Type B pancreatic cell (in vitro differentiated cells): ENCODE measurements at places on chromosomes 13 and 19.

DNA sequence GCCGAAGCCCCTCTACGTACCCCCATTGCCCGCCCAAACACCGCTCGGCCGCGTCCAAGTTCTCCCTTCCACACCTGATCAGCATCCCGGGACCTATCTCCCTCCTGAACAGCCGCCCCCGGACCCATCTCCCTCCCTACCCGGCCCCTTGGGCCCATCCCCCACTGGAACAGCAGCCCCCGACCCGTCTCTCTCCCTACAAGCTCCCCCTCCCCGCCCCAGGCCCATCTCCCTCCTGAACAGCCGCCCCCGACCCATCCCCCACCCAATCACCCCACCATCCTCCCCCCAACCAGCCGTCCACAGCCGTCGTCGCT is 610 bp downstream of the ZSCAN1 start:
- peak overlapping the region; percentile 84 for H3K4me3 ChIP-seq
- H3K36me3 ChIP-seq, result peaks cover 9% of the 10 kb centered on the region
- peaks cover 3% of the 10 kb centered on the region for H3K4me1 ChIP-seq
- DNase-seq, result no peak
- H3K27ac ChIP-seq, result no peak overlapping the region
- H3K27me3 ChIP-seq, result no peaks in the 10 kb centered on the region

GRCh38 chr19:50943074-50943828 is 9.6 kb downstream of the KLK5 start:
- peaks cover 23% of the 10 kb centered on the region for H3K27me3 ChIP-seq
- H3K4me3 ChIP-seq, result no peak overlapping the region
- no peak for DNase-seq
- H3K36me3 ChIP-seq, result no peaks in the 10 kb centered on the region

GRCh38 chr19:1675633-1676350 is 23.4 kb upstream of the TCF3 start:
- H3K36me3 ChIP-seq, result no peaks in the 10 kb centered on the region
- no peak for DNase-seq
- no peak overlapping the region for H3K4me3 ChIP-seq

DNA sequence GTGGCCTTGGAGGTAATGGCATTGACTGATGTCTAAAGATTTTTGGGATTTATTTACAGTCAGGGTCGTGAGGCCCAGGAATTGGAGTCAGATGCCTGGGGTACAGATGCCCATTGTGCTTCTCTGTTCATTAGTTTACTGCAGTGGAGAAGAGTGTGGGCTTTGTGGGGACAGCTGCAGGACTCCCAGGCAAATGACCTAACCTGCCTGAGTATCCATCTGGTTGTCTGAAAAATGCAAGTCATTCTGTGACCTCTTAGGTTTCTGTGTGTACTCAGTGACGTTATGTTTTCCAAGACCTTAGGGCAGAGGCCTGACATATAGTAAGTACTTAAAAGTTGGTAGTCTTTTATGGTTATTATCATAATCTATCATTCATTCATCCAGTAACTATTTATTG is 60.5 kb downstream of the SPATA13 start:
- no peaks in the 10 kb centered on the region for H3K36me3 ChIP-seq
- peaks cover 25% of the 10 kb centered on the region for H3K4me1 ChIP-seq
- H3K27ac ChIP-seq, result peak overlapping the region; percentile 80
- no peaks in the 10 kb centered on the region for H3K27me3 ChIP-seq

DNA sequence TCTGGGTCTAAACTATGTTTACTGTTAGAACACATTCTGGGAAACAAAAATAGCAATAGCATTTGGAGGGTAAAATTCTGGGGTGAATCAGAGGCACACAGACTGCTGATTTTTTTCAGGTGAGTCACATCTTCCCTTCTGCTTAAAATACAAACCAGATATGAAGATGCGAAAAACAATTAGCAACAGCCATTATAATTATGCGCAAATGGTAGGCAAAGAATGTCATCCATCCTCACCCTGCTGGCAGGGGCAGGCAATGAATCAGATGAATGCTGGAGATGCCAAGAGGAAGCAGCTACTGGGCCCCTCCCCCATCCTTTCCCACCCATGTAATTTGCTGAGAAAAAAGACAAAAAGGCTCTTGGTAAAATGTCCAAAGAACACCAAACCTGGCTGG is 282.9 kb downstream of the KLF5 start:
- H3K27me3 ChIP-seq, result no peaks in the 10 kb centered on the region
- no peaks in the 10 kb centered on the region for H3K4me1 ChIP-seq
- no peaks in the 10 kb centered on the region for H3K36me3 ChIP-seq

DNA sequence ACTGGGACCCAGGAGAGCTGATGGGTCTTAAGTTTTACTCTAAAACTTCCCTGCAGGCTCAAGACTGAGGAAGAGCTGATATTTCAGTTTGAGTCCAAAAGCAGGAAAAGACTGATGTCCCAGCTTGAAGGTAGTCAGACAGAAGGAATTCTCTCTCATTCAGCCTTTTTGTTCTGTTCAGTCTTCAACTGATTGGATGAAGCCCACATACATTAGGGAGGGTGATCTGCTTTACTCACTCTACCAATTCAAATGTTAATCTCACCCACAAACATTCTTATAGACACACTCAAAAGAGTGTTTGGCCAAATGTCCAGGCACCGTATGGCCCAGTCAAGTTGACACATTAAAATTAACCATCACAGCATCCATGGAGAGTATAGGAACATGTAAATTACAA is 173.5 kb downstream of the KCNRG start:
- no peak overlapping the region for H3K4me3 ChIP-seq
- no peaks in the 10 kb centered on the region for H3K36me3 ChIP-seq
- H3K27ac ChIP-seq, result no peak overlapping the region

GRCh38 chr19:19338082-19338481 is 17.5 kb downstream of the MAU2 start:
- H3K27me3 ChIP-seq, result no peaks in the 10 kb centered on the region
- no peaks in the 10 kb centered on the region for H3K4me1 ChIP-seq

GRCh38 chr19:15431396-15432017 is 12.7 kb upstream of the AKAP8L start:
- peak overlapping the region; percentile 98 for H3K4me3 ChIP-seq
- peaks cover 2% of the 10 kb centered on the region for H3K36me3 ChIP-seq
- H3K27me3 ChIP-seq, result no peaks in the 10 kb centered on the region

DNA sequence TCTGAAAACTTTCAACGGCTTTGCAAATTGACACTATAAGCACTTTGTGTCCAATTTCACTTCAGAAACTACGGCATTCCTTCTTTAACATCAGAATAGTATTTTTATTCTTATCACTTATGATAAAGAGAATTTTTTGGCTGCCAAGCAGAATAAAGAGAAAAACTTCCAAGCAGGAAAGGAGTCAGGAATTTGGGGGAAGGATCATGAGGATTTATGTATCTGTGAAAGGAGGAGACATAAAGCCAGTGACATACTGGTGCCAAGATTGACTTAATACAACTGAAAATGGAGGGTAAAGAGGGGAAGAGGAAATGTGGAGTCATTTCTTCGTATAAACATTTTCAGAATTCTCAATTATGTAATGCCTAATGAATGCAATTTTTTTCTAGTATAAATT is 94.7 kb downstream of the RBM26 start:
- DNase-seq, result no peak
- peaks cover 3% of the 10 kb centered on the region for H3K36me3 ChIP-seq
- no peaks in the 10 kb centered on the region for H3K4me1 ChIP-seq
- no peak overlapping the region for H3K27ac ChIP-seq
- H3K27me3 ChIP-seq, result peaks cover 3% of the 10 kb centered on the region

DNA sequence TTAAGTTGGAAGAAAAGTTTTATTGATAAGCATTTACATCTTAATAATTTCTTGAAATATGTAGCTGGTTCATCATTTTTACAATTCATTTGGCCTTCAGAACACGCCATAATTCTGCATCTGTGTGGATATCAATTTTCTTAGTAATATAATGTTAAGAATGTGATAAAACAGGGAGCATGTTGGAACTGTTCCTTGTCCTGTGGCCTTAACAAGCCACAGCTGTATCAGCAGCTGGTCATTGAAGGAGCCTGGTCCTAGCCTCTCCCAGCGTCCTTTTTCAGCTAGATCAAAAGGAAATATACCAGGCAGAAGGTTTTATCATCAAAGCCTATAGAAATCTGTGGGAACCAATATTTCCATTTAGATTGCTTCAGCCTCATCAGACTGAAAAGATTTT is 421.8 kb downstream of the SPRY2 start:
- peaks cover 26% of the 10 kb centered on the region for H3K4me1 ChIP-seq
- H3K4me3 ChIP-seq, result no peak overlapping the region
- no peaks in the 10 kb centered on the region for H3K36me3 ChIP-seq
- no peak overlapping the region for H3K27ac ChIP-seq
- no peaks in the 10 kb centered on the region for H3K27me3 ChIP-seq
- DNase-seq, result no peak

DNA sequence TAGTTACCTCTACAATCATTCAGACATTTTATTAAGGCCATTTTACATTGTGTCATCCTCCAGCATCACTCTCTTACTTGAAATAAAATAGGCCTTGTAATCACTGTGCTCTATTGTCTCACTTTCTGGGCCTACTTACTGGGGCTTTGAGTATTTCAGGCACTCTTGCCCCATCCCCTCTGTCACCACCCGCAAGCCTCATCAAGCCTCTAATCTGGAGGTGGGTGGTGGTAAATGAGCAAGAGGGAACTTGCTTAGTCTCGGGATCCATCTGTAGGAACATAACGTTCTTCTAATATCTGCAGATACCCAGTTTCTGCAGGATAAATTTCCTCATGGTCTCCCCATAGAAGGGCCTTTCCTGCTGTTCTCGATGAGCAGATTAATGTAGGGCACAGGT is 19.4 kb upstream of the GPR18 start:
- no peak for DNase-seq
- no peak overlapping the region for H3K4me3 ChIP-seq
- H3K36me3 ChIP-seq, result peaks cover 14% of the 10 kb centered on the region

DNA sequence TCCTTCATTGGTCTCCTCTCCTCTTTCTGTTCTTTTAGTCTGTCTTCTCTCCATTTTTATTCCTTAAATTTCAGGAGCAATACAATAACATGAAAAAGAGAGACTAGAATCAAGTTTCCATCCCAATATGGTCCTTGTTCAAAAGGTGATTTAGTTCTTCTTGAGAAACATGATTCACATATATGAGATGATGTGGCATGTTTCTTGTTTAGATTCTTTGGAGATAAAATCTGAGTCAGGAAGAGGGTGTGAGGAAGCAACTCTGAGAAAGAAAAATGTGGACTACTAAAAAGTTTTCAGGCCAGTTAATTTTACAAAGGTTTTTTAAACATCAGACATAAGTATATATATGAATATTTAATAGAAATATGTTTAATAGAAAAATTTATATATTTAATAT is 231.4 kb downstream of the OXGR1 start:
- no peaks in the 10 kb centered on the region for H3K36me3 ChIP-seq
- peaks cover 6% of the 10 kb centered on the region for H3K27me3 ChIP-seq
- H3K27ac ChIP-seq, result no peak overlapping the region

GRCh38 chr19:30896554-30896953 is 452.7 kb downstream of the TSHZ3 start:
- no peak for DNase-seq
- H3K4me3 ChIP-seq, result no peak overlapping the region
- H3K4me1 ChIP-seq, result peaks cover 10% of the 10 kb centered on the region
- H3K36me3 ChIP-seq, result no peaks in the 10 kb centered on the region
- peaks cover 3% of the 10 kb centered on the region for H3K27me3 ChIP-seq
- no peak overlapping the region for H3K27ac ChIP-seq

DNA sequence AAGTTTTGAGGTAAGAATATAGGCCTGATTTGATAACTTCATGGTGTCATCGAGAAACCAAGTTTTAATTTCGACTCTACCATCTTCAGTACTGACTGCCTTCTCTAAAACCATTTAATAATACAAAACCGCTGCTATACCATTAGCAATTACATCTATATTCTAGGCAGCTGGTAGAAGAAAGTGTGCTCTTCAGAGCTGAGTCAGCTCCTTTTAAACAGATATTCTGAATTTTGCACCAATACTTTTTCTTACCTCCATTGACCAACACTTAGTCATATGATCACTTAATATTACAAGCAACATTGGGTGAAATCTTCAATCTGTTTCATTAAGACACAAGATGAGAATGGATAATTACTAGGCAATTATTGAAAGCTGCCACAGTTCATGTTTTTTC is 1667.8 kb downstream of the PCDH9 start:
- H3K4me1 ChIP-seq, result peaks cover 7% of the 10 kb centered on the region
- no peak for DNase-seq
- no peaks in the 10 kb centered on the region for H3K36me3 ChIP-seq
- H3K27ac ChIP-seq, result no peak overlapping the region

DNA sequence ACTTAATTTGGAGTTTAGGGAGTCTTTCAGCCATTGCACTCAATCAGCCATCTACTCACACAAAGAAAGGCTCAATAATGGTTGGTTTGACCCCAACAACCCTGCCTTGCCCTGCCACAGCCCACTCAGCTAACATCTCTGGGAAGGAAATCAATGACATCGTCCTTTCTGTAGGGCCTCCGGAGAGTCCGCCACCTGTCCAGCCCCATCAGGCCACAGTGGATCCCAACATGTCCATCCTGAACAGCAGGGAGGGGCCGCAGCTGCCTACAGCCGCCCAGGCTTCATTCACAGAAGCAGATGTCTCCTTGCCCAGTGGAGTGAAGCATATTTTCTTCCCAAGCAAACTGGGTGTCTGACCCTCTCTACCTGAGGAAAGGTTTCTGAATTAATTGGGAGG is 4.2 kb upstream of the CDX2 start:
- no peak for DNase-seq
- H3K4me3 ChIP-seq, result no peak overlapping the region
- peaks cover 93% of the 10 kb centered on the region for H3K27me3 ChIP-seq

DNA sequence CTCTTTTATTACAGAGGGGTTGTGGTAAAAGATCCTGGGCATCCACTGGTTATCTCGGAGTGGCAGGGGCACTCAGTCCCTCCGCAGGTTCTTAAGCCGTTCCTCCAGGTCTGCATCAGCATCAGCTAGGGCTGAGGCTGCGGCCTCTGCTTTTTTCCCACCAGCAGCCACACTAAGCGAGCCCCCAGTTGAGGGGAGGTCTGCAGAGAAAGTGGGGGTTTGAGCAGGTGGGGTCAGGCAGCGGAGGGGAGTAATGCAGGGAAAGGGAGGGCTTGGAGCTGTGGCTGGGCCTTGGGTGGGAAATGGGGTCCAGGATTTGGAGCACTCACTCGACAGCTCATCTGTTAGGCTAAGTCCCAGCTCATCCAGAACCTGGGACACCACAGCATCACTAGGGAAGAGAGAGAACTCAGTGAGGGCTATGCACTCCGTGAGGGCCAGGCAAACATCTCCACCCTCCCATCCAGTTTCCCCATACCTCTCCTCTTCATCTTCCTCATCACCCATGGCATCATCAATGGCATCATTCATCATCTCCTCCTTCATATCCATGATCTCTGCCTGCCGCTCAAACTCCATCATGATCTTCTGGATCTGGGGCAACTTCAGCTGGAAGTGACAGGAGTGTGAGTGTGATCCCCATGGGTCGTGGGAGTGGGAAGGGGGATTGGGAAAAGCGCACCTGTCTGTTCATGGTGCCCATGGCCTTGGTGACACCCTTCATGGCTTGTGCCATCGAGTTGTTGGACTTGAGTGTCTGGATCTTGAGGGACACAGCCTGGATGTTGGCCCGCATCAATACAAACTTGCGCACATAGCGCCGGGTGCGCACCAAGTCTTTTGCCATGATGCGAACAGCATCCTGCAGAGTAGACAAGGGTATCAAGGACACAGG is 3.1 kb downstream of the CHMP2A start:
- H3K36me3 ChIP-seq, result peaks cover 27% of the 10 kb centered on the region
- DNase-seq, result no peak
- H3K27me3 ChIP-seq, result no peaks in the 10 kb centered on the region
- no peak overlapping the region for H3K4me3 ChIP-seq

GRCh38 chr19:45717983-45718650 is 12.6 kb downstream of the FBXO46 start:
- H3K27me3 ChIP-seq, result no peaks in the 10 kb centered on the region
- peak overlapping the region; percentile 99 for H3K27ac ChIP-seq
- peaks cover 6% of the 10 kb centered on the region for H3K36me3 ChIP-seq
- H3K4me1 ChIP-seq, result peaks cover 33% of the 10 kb centered on the region
- peak overlapping the region; percentile 90 for H3K4me3 ChIP-seq

GRCh38 chr13:34350671-34351070 is 532.7 kb downstream of the RFC3 start:
- H3K36me3 ChIP-seq, result no peaks in the 10 kb centered on the region
- no peak for DNase-seq
- H3K4me1 ChIP-seq, result peaks cover 17% of the 10 kb centered on the region
- no peak overlapping the region for H3K4me3 ChIP-seq
- no peaks in the 10 kb centered on the region for H3K27me3 ChIP-seq
